ENCODE measurements at places on chromosomes 6 and 20.

DNA sequence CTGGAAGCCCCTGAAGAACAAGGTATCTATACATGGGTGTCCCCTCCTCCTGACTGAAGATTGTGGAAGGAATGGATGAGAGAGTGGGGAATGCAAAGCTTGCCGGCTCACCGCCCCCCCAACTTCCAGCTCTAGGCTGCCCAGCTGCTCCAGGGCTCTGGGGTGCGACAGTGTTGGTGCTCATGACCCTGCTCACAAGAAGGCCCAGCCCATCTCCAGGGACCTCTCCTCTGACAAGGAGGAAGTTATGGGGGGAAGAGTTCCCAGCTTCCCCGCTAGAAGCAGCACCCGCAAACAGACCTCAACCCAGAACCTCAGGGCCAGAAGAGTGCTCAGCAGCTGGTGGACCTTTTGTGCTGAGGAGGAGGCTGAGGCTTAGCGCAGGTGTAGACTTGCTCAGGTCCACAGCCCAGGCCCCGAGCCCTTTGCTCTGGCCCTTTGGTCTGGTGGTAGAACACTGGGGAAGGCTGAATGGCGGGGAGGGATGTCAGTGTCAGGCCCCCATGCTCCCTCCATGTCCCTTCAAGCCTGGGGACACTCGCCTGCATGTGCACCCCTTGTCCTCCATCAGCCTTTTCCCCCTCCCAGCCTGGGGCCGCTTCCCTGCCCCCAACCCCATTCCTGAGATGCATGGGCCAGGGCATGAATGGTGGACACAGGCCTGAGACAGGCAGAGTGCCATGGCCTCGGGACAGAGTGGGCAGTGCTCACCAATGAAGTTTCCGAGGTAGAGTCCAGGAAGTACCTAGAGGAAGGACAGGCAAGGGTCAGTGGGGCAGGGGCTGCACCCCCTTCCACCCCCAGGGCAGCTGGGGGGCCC is 1.3 kb downstream of the DUSP15 start:
- DNase-seq: no peak

DNA sequence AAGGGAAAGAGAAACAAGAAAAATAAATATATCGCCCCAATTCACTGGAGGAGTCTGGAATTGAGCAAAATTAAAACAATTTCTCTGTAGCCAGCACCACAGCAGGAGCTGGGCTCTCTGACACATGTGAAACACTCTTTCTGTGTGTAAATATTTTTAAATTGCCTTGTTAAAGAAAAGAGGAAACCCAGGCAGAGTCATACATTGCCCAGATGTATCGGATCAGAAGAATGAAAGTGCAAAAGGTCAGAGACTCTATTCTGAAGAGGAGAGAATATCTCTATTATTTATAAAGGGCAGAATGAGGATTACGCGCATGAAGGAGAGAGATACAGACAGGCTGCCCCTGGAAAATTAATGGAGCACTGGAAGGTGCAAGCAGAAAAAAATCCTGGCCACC is 127.0 kb upstream of the MAN1A1 start:
- no peak for DNase-seq

GRCh38 chr20:44585057-44585963 is 2.9 kb downstream of the PKIG start:
- no peak for DNase-seq

- no peak for DNase-seq
These were observed 539.7 kb downstream of the QKI start for GRCh38 chr6:163954088-163954775.

- DNase-seq: no peak
These were observed 101.0 kb upstream of the NXT1 start for GRCh38 chr20:23249541-23249940.

DNA sequence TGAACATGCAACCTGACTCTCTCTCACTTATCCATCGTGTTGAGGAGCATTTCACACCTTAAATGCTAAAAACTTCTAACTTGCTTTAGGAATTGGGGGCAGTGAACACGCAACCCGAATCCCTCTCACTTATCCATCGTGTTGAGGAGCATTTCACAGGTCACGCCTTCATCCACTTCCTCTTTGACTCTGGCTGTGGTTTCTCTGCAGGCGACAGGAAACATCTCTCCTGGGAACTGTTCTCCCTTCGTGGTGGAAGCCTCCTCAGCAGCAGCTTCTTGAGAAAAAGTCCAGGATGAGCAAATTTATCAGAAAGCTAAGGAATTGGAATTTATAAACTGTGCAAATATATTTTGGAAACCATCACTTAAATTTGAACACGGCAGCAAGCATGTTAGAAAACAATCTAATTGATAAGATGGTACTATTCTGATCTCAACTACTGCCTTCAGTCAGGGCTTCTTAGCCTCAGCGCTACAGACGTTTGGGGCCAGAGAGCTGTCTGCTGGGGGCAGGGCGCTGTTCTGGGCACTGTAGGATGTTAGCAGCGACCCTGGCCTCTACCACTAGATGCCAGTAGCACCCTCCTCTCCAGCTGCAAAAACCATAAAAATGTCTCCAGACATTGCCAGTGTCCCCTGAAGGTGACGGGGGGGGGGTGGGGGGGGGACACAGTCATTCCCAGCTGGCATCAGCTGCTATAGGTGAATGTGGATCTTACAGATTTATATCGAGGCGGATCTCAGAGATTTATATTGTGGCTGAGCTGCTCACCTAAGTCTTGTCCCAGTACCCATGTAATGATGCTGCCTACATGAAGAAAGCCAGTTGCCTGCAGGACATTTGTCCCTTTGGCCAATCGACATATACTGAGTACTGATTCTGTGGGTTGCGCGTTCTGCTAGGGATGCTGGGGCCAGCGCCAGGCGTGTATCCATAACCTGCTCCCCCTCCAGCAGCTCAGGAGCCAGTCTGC is 26.2 kb downstream of the CTCFL start:
- no peak for DNase-seq

All from GM04503 (cell line).